Calu3 (cell line): ENCODE measurements at places on chromosomes 2 and 18. TPM values are rescaled to one million over a fixed set of nuclear protein-coding genes. Genes with fewer than 3 reads are reported as not detected.

- DNase-seq: no peak
Observed at GRCh38 chr18:3219241-3219630, 532 bp downstream of the MYOM1 start.

DNA sequence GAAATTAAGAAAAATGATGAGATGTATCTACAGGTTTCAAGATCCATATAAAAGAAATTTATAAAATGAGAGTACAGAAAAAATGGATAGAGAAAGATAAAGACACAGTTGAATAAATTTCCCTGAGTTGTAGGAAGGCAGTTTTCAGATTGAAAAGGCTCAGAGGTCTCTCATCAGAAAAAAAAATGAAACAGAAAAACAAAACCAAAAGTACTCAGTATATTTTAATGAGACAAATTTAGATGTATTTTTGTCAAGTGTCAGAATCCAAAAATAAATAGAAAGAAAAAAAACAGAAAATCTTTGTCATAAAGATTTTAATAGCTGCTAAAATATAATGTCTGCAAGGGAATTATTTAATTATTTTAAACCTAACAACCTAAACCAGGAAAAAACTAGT, 520.5 kb downstream of the KCNJ3 start:
- DNase-seq: no peak

DNA sequence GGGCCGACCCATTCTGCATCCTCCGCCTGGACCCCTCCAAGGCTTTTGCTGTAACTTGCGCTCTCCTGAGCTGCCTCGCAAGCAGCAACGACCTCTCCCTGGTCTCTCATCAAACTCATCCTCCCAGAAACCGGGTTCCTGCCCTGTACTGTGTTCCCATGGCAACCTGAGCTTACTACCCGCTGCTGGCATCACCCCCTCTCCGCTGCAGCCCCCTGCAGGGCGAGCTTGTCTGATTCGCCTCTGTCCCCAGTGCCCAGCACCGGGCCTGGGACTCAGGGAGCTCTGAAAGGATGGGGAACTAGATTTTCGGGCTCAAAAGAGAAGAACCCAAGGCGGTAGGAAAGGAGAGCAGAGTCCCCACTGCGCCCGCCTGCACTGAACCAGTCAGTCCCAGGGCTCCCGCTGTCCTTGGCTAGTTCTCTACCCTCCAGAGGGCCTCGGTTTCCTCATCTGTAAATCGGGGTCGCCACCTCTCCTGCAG, 463 bp downstream of the HS1BP3 start:
- peak; percentile 40 for DNase-seq

GRCh38 chr2:241228860-241229516, 40.5 kb downstream of the ANO7 start:
- DNase-seq: no peak

FBXO41 gene
- 15.0 and 16.1 TPM in 2 replicates for total RNA-seq
